ENCODE measurements at places on chromosomes 12 and 14.

DNA sequence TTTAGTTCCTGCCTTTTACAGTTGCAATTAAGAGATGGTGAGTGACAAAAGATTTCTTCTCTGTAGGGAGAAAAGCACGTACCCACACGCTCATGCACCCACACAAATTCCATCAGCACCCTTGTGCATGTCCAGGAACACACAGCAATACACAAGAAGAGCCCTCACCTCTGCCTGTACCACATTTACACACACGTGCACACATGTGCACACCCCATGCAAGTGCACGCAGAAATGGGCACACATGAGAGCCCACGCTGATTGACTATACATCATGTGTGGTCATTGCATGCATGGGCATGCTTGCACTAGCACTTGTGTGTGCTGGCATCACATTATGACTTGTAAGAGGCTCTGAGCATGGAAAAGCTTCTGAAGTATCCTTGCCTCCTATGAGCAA, 70.5 kb downstream of the SERPINA3 start:
- H3K36me3 ChIP-seq, result no peaks in the 10 kb centered on the region
- no peak for DNase-seq
- H3K4me1 ChIP-seq, result no peaks in the 10 kb centered on the region

GRCh38 chr12:22709292-22709691, 84.3 kb downstream of the ETNK1 start:
- H3K4me3 ChIP-seq, result no peak overlapping the region
- no peaks in the 10 kb centered on the region for H3K27me3 ChIP-seq
- DNase-seq, result peak; percentile 17
- no peak overlapping the region for H3K27ac ChIP-seq

GRCh38 chr12:95820096-95820703, 29.6 kb upstream of the NTN4 start:
- no peak overlapping the region for H3K4me3 ChIP-seq
- peak; percentile 58 for DNase-seq

GRCh38 chr12:66877925-66878324, 199.0 kb upstream of the GRIP1 start:
- H3K27ac ChIP-seq, result no peak overlapping the region
- no peak overlapping the region for H3K4me3 ChIP-seq
- peaks cover 5% of the 10 kb centered on the region for H3K4me1 ChIP-seq
- H3K27me3 ChIP-seq, result no peaks in the 10 kb centered on the region
- H3K36me3 ChIP-seq, result no peaks in the 10 kb centered on the region
- no peak for DNase-seq
